ENCODE measurements at places on chromosomes 7 and 10. TPM values are rescaled to one million over a fixed set of nuclear protein-coding genes. Genes with fewer than 3 reads are reported as not detected.

DNA sequence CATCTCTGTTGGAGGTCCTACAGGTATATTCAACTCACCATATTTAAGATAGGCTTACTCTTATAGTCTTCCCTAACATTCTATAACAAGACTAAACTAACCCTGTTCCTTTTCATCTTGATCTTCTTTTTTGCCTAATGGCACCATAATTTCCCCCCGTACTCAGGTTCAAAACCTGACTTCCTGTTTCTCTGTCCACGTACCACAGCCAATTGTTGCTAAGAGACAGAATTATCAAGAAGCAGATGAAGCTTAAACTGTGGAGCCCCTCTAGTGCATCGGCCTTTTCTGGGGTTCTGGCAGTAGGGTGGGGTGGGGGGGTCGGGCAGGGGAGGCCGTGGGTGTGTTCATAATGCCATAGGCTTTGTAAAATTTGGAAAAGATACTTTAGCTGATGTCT lies 109.2 kb downstream of the EVX1 start:
- DNase-seq: no peak

GRCh38 chr7:159237022-159237653 lies 92.5 kb upstream of the VIPR2 start:
- no peak for DNase-seq

DNA sequence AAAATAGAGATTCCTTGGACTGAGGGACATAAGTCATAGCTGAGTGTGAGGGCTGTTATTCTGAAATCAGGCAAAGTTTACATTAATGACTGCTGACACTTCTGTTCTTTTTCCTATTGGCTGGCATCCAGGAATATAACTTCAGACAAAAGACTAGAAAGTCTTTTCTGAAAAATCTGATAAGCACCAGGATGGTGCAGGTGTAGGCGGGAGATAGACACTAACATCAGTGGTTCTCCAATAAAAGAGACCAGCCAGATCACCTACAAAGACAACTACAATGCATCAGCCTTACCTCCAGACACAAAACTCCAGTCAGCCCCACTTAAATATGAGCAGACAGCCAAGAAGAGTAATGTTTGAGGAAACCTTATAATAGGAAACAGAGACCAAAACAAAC lies 168.3 kb upstream of the LRGUK start:
- no peak for DNase-seq

CHST15 gene
- total RNA-seq: not detected

ATOH7 gene
- total RNA-seq: not detected

Data from HT-29 (cell line).